Activated T-helper 1 cell treated with anti-CD3 and anti-CD28 coated beads, Interleukin-2, amount 50 U/mL, for 16 hours (primary cell): ENCODE measurements at places on chromosomes 16 and 17.

- no peak for DNase-seq
Measured at GRCh38 chr16:19073344-19073743, 5.9 kb downstream of the COQ7 start.

DNA sequence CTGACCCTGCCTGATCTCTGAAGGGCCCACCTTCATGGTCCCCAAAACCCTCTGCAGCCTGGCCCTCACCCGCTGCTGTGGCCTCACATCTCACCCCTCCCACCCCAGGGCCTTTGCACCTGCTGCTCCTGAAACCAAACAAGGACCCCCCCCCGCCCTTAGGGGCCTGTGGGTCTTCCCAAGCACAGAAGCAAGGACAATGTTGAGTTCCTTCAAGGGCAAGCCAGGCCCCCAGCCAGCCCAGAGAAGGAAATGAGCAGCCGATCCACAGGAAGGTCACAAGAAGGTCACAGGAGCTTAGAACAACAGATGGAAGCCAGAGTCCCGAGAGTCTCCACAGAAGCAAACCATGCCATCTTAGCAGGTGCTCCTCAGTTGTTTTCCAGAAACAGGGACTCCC lies 493 bp upstream of the PDE6G start:
- no peak for DNase-seq

DNA sequence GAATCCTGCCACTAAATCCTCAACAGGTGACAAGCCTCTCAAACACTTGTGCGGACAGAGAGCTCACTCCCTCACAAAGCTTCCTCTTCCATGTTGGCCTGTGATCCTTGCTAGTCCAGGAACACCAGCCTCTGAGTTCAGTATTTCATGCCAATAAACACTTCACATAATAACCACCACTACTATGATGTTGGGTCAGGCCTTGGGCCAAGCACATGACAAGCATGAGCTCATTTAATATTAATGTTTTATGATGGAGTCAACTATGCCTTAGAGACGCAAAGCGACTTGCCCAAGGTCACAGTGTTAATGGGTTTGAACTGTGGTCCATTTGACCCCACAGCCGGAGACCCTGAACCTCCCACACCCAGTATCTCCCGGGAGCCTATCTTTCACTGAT lies 129.1 kb downstream of the GAS7 start:
- no peak for DNase-seq

DNA sequence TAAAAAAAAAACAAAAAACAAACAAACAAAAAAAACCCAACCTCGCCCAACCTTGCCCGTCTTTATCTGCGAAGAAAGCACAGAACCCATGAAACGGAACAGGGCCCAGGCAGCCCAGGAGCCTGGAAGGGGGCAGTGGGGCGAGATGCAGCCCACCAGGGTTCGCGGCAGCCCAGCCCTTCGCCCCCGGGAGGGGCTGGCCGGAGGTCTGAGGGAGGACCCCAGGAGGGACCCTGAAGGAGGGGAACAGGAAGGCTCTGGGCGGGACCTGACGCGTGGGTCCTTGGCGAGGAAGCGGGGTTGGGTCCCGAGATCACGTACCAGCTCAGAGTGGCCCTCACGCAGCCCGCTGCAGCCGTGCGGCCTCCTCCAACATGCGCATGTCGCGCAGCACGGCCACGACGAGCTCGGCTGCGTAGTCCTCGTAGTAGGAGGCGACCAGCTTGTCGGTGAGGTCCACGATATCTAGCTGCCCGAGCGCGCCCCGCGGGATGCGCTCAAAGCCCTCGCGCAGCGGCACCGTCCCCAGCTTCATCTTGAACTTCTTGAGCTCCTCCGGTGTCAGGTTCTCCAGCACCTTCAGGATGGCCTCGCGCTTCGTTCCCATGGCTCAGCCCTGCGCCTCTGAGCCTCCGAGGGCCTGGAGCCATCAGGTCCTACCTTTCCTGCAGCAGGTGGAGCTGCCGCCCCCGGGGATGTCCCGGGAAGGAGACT lies at the start of gene PYDC1:
PYDC1 (minus strand) TSS at position 714 of the 714 bp plus-strand sequence; CDS start at position 607, 107 bp downstream.
- no peak for DNase-seq

GRCh38 chr17:15917438-15918027 lies 27.4 kb upstream of the ADORA2B start:
- DNase-seq: no peak

DNA sequence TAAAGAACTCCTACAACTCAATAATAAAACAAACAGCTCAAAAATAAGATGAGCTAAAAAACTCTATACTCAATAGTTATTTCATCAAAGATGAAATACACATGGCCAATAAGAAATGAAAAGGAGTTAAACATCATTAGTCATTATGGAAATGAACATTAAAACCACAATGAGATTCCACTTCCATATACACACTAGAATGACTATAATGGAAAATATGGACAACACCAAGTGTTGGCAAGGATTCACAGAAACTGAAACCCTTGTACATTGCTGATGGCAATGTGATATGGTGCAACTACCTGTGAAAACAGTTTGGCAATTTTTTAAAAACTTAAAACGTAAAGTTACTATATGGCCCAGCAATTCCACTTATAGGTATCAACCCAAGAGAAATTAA lies 91.4 kb downstream of the GRIN2A start:
- no peak for DNase-seq

DNA sequence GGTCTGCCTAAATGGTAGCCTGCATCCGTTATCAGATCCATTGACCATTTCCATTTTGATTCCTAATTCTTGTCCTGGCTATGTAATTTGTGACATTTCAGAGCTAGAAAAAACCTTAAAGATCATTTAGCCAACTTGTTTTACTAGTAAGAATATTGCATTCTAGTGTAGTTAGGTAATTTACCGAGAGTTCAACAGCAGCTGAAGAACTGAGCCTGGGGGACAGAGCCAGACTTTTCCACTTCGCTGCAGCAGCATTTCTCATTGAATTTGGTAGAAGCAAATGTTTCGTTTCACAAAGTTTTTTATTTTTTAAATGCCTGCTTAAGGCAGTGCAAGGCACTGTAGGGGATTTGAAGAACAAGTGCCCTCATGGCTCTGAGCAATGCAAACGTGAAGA lies 59.2 kb upstream of the MARCHF10 start:
- no peak for DNase-seq

DNA sequence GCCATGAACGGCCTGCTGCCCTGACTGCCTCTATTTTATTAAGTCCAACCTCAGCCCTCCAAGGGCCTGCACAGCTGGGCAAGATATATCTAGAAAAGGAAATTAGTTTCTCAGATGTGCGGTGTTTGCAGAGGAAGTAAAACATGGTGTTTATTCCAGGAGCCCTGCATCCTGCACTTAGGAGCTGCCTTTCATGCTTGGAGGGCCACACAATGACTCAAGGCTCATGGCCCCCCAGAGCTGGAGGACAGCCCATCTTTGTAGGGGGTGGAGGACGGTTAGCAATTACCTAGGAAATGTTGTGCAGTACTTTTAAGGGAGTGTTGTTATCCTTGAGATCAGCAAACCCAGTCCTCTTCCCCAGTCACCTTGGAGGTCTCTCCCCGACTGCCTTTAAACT lies 80.5 kb downstream of the COPRS start:
- no peak for DNase-seq
